DMS53 (cell line): ENCODE measurements at places on chromosomes 6 and 20.

DNA sequence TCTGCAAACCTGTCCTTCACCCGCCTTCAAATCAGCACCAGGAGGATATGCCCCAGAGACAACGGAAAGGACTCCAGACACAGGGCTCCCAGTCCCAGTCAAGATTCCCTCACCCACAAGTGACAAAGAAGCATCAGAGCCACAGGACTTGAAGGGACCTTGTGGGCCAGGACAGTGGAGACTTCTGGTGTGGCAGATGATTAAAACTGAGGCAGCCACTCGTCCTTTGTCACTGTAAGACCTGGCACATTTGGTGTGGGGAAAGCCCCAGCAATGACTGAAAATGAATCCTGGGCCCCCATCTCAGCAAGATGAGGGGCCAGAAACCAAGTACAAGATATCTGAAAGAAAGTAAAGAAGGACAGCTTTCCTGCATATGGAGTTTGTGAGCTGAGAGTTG is 15.6 kb upstream of the GMPR start:
- DNase-seq: no peak

DNA sequence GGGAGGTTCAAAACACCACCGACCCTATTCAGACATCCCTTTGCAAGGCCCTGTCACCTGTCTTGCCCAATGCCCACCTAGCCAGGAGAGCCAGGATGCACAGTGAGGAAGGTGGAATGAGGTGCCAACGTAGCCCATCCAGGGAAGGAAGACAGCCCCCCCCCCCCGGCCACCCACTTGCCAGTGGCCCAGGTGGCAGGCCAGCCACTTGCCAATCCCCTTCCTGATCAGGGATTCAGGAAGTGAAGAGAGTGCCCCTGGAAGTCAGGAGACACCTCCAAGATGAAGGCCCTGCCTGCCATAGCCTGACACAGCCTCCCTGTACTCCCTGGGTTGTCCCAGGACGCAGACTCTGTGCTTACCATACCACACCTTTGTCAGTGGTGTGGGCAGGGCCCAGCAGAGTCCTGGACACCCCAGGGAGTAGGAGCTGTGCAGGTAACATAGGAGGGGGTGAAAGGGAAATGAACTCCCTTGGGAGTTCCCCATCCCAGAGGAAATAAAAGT is 54.7 kb downstream of the MRPL14 start:
- DNase-seq: no peak

DNA sequence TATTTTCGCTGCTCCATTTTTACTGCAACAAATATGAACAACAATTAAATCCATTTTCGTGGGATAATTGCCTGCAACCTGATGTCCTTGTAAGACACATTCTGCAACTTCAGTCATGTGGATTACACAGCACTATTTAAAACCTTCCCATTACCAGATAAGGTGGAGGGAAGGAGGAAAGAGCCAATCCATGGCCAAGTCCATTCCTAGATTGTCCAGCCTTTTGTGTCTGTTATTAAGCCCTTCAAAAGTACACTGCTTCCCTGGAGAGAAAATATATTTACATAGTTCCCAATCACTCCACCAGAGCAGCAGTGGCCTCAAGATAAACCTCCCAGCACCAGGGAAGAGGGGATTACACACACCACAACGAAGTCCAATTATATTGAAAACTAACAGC is 347.9 kb downstream of the CDH26 start:
- no peak for DNase-seq

GRCh38 chr20:45311589-45312211 is 3.6 kb upstream of the MATN4 start:
- peak; percentile 85 for DNase-seq

DNA sequence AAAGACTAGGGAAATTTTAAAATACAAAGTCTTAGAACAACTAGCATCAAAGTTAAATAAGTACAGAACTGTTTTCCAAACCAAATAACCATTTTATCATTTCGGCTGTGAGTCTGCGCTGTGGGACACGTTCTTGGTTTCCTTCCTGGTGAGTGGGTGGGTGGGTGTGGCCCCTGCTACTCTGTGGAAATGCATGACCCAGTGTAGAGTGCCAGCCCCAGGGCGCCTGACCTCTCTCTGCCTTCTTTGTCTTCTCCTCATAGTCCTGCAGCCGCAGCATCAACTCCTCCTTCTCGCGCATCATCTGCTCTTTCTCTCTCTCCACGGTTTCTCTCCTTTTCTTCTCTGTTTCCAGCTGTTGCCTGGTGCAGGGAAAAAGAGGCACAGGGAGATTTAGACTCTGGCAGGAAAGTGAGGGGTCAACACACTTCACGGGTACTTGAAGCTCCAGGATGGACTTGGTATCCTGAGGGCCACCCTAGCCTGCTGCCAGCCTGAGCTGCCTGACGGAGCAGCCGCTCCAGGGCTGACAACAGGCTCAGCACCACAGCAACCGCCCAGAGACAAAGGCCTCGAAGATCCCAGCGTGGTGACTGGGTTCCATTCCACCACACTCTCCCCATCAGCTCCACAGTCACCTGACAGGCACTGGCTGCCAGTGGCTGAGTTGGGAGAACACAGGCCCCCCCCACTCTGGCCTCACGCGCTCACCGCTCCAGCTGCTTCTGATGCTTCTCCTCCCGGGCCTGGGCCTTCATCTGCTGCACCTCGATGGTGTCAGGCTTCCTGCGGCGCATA is 48.4 kb downstream of the EZR start:
- no peak for DNase-seq

DNA sequence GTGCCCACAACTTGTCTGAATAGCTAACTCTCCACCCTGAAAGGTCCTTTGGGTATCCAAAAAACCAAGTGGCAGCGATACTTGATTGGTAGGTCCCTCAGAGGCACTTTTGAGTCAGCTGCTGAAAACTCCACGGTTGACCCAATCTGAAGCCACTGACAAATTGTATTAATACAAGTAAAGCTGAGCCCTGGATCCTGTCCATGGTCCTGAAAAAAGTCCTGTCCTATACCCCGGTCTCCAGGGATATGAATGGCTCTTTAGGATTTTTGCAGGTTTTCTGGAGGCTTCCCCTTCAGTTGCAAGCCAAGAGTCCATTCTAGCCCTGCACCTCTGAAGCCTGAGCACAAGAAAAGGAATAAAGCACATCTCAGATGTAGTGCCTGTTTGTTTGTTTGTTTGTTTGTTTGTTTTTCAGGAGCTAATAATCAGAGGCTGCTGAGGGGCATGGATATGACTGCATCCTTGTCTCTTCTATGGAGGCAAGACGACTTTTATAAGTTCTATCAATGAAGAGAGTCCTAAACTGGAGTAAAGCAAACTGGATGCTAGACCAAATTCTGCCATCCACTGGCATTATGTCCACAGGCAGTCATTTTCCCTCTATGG is 1.7 kb upstream of the SLC12A5 start:
- DNase-seq: peak; percentile 63

DNA sequence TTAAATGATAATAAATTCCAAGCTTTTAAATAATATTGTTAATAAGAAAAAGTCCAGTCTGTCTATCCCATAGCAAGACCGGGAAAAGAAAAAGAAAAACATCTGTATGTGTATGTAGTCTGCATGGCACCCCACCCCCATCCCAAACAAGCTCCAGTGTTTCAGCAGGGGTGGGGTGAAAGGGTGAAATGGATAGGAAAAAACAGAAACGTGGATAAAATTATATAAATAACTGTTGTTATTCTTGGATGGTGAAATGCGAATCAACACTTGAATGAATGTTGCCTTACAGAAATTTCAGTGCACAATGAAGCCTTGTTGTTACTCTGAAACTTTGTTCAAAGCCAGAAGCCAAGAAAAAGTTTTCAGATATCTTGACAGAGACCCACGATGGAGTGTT is 31.4 kb downstream of the HAO1 start:
- DNase-seq: no peak

- no peak for DNase-seq
These were observed 83.6 kb downstream of the CEP57L1 start for GRCh38 chr6:109178921-109179320.

GRCh38 chr6:88629838-88630494 is 333.5 kb downstream of the RNGTT start:
- DNase-seq: peak; percentile 1

DNA sequence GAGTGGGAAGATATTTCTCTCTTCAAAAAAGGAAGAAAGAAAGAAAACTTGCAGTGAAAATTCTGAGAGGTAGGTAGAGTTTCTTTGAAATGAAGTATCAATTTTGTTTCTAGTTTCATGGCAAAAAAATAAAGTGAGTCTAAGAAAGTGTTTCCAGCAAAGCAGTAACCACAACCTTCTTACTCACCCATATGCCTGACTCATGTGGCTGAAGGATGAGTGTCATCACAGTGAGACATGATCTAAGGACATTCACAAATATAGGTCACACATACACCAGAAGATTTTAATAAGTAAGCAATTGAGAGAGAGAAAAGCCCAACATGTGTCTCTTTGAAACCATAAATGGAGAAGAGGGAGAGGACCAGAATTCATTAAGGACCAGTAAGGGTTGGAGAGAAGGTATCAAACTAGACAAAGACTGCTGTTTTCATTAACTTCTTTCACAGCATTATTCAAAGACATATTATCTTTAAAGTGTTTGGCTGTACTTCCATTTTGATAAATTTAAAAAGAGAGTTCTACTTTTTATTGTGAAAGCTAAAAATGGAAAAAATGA is 169.5 kb downstream of the FRK start:
- DNase-seq: peak; percentile 22
